Esophagus squamous epithelium (tissue), 5 donors: ENCODE measurements at places on chromosomes 13 and 19.

GRCh38 chr13:82847595-82847994, 1034.7 kb downstream of the SLITRK1 start:
- no peak overlapping the region for H3K27ac ChIP-seq
- H3K4me3 ChIP-seq: no peak overlapping the region
- no peaks in the 10 kb centered on the region for H3K4me1 ChIP-seq
- H3K27me3 ChIP-seq: no peaks in the 10 kb centered on the region
- no peak for DNase-seq
- no peaks in the 10 kb centered on the region for H3K36me3 ChIP-seq

GRCh38 chr13:95292622-95293021, 8.6 kb downstream of the ABCC4 start:
- no peaks in the 10 kb centered on the region for H3K36me3 ChIP-seq
- no peaks in the 10 kb centered on the region for H3K27me3 ChIP-seq
- H3K4me3 ChIP-seq: no peak overlapping the region
- no peak overlapping the region for H3K27ac ChIP-seq
- H3K4me1 ChIP-seq: no peaks in the 10 kb centered on the region

DNA sequence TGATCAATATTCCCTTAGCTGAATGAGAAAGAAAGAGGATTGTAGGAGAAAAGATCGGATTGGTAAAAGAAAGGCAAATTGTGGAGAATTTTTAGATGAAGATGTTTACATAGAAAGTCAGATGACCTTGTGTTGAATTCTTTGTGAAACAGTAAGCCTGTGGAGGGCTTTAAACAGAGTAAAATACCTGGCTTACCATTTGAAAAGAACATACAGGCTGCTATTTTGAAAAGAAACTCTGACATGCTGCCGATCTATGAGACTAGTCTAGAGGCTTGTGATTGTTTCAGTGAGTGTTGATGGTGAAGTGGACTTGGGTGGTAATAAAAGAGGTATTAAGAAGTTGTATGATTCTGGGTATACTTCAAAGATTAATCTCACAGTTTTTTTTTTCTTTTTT, 938.9 kb upstream of the PRR20A start:
- no peak overlapping the region for H3K27ac ChIP-seq
- DNase-seq: no peak
- H3K27me3 ChIP-seq: no peaks in the 10 kb centered on the region
- H3K4me3 ChIP-seq: no peak overlapping the region
- no peaks in the 10 kb centered on the region for H3K36me3 ChIP-seq

DNA sequence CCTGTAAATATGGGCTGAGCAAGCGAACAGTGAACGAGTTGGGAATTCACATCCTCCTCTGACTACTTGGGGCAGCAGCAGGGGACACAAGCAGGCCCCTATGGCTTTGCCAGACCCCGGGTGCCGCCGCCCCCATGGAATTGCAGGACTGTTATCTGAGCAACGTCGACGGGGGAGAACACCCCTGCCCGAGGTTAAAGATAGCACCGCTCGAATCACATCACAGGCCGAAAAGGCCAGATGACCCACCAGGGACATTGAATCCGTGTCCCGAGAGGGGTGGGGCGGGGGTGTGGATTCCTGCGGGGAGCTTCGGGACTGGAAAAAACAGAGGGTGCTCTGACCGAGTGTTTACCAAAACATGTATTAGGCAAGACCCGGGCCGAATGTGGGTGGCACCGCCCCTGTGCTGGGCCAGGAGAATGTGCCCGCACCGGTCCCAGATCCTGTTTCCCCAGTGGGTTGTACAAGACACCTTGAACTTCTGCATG, 9.1 kb downstream of the FEM1A start:
- H3K27ac ChIP-seq: peak overlapping the region; percentile 89
- peaks cover 56% of the 10 kb centered on the region for H3K4me1 ChIP-seq
- H3K27me3 ChIP-seq: no peaks in the 10 kb centered on the region

DNA sequence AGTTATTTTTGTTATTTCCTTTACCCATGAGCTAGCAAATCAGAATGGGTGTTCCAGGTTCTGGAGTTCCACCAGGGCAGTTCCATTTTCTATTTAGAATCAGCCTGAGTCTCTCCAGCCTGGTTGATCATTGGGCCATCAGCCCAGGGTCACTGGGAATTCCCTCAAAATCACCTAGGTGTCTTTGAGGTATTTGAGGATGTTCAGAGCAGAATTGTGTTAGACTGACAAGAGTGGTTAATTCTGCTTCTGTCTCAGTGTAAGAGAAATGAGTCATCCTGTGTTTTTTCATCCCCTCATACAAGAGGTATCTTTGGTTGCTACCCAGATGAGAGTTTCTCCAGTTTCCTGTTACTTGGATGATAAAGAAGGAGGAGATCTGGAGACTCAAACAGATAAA, 11.7 kb downstream of the ZNF66 start:
- no peak for DNase-seq
- H3K27ac ChIP-seq: no peak overlapping the region
- peaks cover 47% of the 10 kb centered on the region for H3K36me3 ChIP-seq
- no peaks in the 10 kb centered on the region for H3K4me1 ChIP-seq
- no peaks in the 10 kb centered on the region for H3K27me3 ChIP-seq
- H3K4me3 ChIP-seq: no peak overlapping the region

- DNase-seq: no peak
- H3K36me3 ChIP-seq: no peaks in the 10 kb centered on the region
- H3K4me1 ChIP-seq: no peaks in the 10 kb centered on the region
- H3K27me3 ChIP-seq: no peaks in the 10 kb centered on the region
Observed at GRCh38 chr19:45010306-45010705, 9.0 kb downstream of the RELB start.

DNA sequence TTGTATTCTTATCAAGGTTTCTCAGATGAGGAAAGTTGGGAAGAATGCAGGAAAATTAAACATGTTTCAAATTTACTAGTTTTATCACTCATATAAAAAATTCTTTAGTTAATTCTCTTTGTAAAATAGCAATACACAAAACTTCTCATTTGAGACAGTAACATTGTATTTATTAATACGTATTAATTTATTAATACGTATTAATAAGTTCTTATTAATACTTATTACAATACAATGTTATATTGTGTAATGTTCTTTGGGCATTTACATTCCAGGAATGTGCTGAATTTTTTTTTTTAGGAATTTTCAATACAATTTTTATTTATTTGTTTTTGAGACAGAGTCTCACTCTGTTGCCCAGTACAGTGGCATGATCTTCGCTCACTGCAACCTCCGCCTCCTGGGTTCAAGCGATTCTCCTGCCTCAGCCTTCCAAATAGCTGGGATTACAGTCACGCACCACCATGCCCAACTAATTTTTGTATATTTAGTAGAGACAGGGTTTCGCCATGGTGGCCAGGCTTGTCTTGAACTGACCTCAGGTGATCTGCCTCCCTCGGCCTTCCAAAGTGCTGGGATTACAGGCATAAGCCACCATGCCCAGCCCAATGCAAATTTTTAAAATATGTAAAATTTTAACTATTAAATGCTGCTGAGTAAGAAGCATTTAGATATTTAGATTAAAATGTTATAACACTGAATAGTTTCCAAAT, 31.6 kb downstream of the MBNL2 start:
- no peak for DNase-seq
- H3K27ac ChIP-seq: peak overlapping the region; percentile 69
- H3K4me3 ChIP-seq: no peak overlapping the region

DNA sequence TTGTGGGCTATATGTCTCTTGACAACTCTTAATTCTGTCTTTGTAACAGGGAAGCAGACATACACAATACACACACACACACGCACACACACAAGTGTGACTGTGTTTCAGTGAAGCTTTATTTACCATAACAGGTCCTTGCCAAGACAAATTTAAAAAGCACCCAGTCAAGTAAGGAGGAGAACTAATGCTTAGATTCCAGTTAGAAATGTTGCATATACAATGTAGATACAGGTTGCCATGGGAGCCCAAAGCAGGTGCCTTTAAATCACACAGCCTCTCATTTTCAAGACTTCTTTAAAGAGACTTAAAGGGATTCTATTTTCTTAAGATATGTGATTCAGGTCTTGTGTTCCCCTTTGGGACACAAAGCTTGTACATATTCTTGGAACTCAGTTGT, 1551.9 kb downstream of the EFNB2 start:
- no peaks in the 10 kb centered on the region for H3K4me1 ChIP-seq
- H3K27me3 ChIP-seq: no peaks in the 10 kb centered on the region
- no peaks in the 10 kb centered on the region for H3K36me3 ChIP-seq
- DNase-seq: no peak
- H3K4me3 ChIP-seq: no peak overlapping the region
- H3K27ac ChIP-seq: no peak overlapping the region

GRCh38 chr19:18785179-18786124, 5.7 kb downstream of the COMP start:
- H3K27me3 ChIP-seq: peaks cover 34% of the 10 kb centered on the region
- H3K4me1 ChIP-seq: peaks cover 30% of the 10 kb centered on the region
- H3K36me3 ChIP-seq: no peaks in the 10 kb centered on the region
- peak overlapping the region; percentile 50 for H3K4me3 ChIP-seq

DNA sequence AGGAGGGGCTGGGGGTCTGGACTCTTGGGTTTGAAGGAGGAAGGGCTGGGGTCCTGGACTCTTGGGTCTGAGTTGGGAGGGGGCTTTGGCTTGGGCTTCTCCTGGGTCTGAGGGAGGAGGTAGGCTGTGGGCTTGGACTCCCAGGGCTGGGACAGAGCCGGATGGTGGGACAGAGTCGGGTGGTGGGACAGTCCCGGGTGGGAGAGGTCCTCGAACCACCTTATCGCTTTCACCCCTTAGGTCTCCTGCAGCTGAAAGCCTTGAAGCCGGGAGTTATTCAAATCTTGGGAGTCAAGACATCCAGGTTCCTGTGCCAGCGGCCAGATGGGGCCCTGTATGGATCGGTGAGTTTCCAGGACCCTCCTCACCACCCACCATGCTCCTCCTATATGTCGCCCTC, 1.4 kb downstream of the FGF21 start:
- DNase-seq: no peak
- peaks cover 34% of the 10 kb centered on the region for H3K27me3 ChIP-seq
- no peak overlapping the region for H3K4me3 ChIP-seq
- H3K4me1 ChIP-seq: peaks cover 15% of the 10 kb centered on the region

GRCh38 chr19:56105090-56105701, 15.9 kb downstream of the ZNF787 start:
- peak overlapping the region; percentile 84 for H3K27ac ChIP-seq
- DNase-seq: no peak
- peaks cover 44% of the 10 kb centered on the region for H3K36me3 ChIP-seq
- peak overlapping the region; percentile 44 for H3K4me3 ChIP-seq

DNA sequence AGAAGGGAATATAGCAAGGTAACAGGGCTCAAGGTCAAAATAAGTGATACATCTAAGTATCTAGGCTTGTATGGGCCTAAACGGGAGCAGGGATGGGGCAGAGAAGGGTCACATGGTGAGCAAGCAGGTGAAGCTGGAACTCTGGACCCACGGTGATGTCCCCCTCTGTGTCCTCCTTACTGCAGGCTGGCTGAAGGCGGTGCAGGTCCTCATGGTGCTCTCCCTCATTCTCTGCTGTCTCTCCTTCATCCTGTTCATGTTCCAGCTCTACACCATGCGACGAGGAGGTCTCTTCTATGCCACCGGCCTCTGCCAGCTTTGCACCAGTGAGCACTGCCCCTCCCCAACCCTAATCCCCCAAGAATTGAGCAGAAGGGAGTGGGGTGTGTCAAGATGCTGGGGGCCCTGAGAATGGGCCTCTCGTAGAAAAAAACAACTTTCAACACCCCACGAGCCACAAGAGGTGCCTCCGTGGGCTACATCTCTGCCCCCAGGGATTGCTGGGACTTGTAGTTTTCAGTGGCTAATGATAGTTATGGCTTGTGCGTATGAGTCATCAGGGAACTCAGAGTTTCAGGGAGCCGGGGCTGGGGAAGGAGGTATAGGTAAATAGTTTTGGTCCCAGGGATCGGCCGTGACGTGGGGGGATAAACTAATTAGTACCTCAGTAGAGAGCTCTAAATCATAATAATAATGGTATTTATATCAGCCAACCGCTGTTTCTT, 4.0 kb downstream of the EMP3 start:
- H3K36me3 ChIP-seq: no peaks in the 10 kb centered on the region
- H3K27me3 ChIP-seq: no peaks in the 10 kb centered on the region
- peaks cover 20% of the 10 kb centered on the region for H3K4me1 ChIP-seq
- H3K27ac ChIP-seq: peak overlapping the region; percentile 94
- H3K4me3 ChIP-seq: no peak overlapping the region
- no peak for DNase-seq

GRCh38 chr13:51838240-51838846, 6.6 kb downstream of the TMEM272 start:
- H3K4me3 ChIP-seq: no peak overlapping the region
- no peak for DNase-seq
- no peaks in the 10 kb centered on the region for H3K27me3 ChIP-seq
- no peaks in the 10 kb centered on the region for H3K36me3 ChIP-seq
- H3K4me1 ChIP-seq: no peaks in the 10 kb centered on the region

GRCh38 chr13:52085421-52085820, 43.5 kb downstream of the NEK5 start:
- H3K4me3 ChIP-seq: no peak overlapping the region
- no peaks in the 10 kb centered on the region for H3K27me3 ChIP-seq
- DNase-seq: no peak
- no peak overlapping the region for H3K27ac ChIP-seq
- H3K4me1 ChIP-seq: no peaks in the 10 kb centered on the region
- no peaks in the 10 kb centered on the region for H3K36me3 ChIP-seq

DNA sequence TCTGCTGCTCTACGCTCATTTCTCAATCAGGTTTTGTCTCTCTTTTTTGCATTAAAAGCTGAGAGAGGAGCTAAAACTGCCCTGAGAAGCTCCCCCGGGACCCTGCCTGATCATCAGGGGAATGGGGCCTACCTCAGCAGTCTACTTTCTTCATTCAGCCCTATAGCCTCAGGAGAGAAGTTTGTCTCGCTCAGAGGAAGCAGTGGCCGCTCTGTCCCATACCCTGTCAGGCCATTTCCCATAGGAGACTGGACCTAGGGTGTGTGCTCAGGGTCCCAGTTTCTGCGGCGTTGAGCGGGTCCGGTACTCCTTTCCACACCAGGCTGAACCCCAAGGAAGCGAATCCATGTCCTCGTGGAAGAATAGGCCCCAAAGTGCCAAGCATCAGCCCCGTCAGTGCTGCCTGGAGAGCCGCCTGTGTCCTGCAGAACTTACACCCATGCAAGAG, 21.7 kb downstream of the UBE2L5 start:
- H3K4me3 ChIP-seq: no peak overlapping the region
- peaks cover 19% of the 10 kb centered on the region for H3K4me1 ChIP-seq
- H3K27ac ChIP-seq: no peak overlapping the region
- H3K36me3 ChIP-seq: no peaks in the 10 kb centered on the region

DNA sequence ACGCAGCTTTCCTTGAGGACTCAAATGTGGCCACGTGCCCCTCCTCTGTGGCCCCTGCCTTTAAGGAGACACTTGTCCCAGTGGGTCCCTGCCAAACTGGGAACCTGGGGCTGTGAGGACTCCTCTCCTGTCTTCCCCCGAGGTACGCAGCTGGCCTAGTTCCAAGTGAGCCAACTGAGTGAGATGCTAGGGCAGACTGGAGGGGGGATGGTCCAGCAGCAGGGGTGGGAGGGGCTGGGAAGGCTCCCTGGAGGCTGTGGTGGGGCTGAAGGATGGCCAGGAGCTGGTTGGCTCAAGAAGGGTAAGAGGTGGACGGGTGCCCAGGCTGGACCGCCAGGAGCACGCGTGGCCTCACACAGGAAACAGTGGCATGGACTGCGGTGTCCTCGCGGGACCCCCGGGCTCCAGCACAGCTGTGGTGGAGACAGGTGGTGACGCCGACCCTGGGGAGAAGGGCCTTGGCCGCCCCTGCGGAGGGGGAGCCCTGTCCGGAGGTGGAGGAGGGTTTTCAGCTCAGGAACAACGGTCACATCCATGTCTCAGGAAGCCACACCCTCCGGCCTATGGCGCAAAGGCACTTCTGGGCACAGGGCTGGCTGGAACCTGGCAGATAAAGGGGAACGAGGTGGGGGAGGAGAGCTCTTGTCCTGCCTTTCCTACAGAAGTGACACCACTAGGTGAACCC, 45.8 kb downstream of the MLLT1 start:
- peak overlapping the region; percentile 44 for H3K27ac ChIP-seq
- H3K27me3 ChIP-seq: no peaks in the 10 kb centered on the region
- no peak overlapping the region for H3K4me3 ChIP-seq
- peaks cover 100% of the 10 kb centered on the region for H3K4me1 ChIP-seq
- H3K36me3 ChIP-seq: peaks cover 22% of the 10 kb centered on the region
